Cerebellum (tissue), 4 donors: ENCODE measurements at places on chromosomes 11 and 22.

- DNase-seq = no peak
Observed at GRCh38 chr11:72634472-72635095, 39.6 kb downstream of the PDE2A start.

- DNase-seq = no peak
Observed at GRCh38 chr11:66101066-66101464, 31.0 kb downstream of the PACS1 start.

- DNase-seq = no peak
Observed at GRCh38 chr11:95294701-95295100, 63.7 kb upstream of the SESN3 start.

GRCh38 chr11:128660947-128661346 is 32.9 kb upstream of the FLI1 start:
- no peak for DNase-seq

GRCh38 chr22:28977060-28977459 is 84.6 kb downstream of the C22orf31 start:
- DNase-seq = no peak

- no peak for DNase-seq
Observed at GRCh38 chr11:119863851-119864601, 135.0 kb upstream of the NECTIN1 start.

DNA sequence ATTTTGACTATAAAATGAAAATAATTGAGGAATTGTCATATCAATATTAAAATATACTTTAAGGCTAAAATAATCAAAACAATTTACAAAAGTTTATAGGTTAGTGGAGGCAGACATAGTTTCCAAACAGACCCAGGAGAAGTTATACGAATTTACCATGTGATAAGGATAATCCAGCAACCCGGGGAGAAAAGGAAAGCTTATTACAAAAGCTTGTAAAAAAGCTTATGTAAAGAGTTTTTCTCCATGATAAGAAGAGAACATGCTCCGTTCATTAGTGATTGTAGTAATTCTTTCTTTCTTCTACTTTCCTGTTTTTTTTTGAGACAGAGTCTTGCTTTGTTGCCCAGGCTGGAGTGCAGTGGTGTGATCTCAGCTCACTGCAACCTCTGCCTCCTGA is 79.0 kb downstream of the ATXN10 start:
- DNase-seq = no peak

- DNase-seq = no peak
Observed at GRCh38 chr22:23008896-23009295, 61.4 kb upstream of the GNAZ start.

DNA sequence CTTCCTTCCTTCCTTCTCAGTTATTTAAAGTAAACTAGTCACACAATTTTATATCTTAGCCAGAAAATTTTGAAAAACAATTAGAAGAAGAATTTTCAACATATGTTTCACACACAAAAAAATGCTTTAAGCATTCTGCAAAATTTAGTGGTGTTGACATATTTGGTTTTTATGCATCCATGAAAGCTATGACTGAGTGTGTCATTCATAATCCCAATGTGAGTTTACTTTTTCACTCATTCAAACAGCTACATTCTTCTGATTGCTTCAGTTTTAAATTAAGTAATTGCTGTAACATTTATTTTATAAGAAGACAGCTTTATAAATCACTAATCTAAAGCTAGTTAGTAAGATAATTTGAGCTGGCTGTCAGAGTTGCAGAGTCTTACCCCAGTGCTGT is 453.5 kb downstream of the LRRC4C start:
- DNase-seq = no peak

- DNase-seq = peak; percentile 70
Observed at GRCh38 chr11:105609832-105610781, at the start of gene GRIA4. TSS of gene GRIA4 (plus strand) at chr11:105610073. CDS start at chr11:105610998, 925 bp downstream.
